ENCODE measurements at places on chromosomes 2 and 18.

GRCh38 chr18:48841381-48842258 is 109.1 kb downstream of the SMAD7 start:
- no peak for DNase-seq

DNA sequence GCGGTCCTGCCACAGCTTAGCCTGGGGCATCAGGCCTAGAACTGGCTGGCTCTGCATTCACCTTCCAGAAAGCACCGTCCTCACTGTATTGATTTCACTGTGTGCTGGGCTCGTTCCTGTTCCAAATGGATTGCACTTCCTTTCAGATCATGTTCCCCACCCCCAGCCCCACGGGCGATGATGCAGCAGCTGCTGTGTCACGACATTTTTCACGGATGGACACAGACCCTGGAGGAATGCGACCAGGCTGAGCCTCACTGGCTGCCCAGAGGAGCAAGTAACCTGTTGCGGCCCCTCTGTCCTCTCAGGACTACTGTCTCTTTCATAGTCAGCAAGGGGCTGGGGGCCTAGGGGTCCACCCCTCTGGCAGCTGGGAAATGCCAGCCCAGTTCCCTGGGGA is 50.3 kb downstream of the CAPN13 start:
- DNase-seq: no peak

GRCh38 chr2:207970147-207970825 is 55.0 kb downstream of the PLEKHM3 start:
- no peak for DNase-seq

- DNase-seq: no peak
These were observed 203.9 kb upstream of the TANK start for GRCh38 chr2:160956243-160956802.

DNA sequence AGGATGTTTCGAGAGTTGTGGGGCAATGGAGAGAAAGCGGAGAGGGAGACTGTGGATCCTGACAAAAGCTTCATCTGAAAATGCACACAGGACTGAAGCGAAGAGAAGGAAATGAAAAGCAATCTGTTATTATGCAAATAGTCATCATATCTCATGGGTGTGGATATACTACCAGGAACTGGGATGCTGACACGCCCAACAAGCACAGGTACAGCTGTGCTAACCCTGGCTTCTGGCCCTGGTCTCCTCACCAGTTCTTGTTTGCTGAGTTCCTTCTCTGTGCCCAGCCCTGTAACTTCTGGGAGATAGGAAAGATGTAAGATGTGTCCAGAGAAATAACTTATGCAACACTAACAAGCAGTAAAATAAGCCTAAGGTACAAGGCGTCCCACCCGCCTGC is 358.8 kb downstream of the CMPK2 start:
- no peak for DNase-seq

GRCh38 chr2:178386986-178387597 is 63.9 kb downstream of the PRKRA start:
- no peak for DNase-seq

DNA sequence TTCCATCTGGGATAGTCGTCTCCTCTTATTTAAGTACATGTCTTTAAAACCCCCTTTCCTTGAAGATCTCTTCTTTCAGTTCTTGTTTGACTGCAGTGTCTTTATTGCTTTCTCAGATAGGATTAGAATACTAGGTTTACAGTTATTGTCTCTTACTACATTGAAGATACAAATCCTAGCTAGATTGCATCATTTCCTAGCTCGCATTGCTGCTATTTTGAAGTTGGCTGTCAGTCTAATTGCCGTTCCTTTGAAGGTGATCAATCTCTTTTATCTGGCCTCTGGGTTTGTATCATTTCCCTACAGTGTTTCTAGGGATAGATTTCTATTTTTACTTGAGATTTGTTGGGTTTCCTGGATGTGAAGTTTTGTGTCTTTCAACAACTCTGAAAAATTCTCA is 20.9 kb downstream of the ARMC9 start:
- no peak for DNase-seq

DNA sequence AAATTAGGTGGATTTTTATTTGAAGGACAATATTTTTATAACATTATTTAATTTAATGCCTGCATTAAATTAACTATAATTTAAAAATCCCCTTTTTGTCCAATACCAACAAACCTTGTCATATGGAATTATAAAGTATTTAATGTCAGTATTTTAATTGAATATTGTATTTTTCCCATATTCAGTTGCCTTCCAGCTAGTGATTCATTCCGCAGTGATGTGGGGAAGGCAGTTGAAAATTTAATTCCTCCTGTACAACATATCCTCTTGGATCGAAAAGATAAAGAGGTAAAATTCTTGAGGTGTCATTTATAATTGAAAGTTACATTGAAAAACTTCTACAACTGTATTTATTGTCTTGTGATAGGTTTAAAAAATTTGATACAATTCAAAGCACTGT is 40.4 kb downstream of the WDR7 start:
- DNase-seq: no peak

- DNase-seq: no peak
These were observed 127.1 kb upstream of the TTC39C start for GRCh38 chr18:23887493-23887892.

DNA sequence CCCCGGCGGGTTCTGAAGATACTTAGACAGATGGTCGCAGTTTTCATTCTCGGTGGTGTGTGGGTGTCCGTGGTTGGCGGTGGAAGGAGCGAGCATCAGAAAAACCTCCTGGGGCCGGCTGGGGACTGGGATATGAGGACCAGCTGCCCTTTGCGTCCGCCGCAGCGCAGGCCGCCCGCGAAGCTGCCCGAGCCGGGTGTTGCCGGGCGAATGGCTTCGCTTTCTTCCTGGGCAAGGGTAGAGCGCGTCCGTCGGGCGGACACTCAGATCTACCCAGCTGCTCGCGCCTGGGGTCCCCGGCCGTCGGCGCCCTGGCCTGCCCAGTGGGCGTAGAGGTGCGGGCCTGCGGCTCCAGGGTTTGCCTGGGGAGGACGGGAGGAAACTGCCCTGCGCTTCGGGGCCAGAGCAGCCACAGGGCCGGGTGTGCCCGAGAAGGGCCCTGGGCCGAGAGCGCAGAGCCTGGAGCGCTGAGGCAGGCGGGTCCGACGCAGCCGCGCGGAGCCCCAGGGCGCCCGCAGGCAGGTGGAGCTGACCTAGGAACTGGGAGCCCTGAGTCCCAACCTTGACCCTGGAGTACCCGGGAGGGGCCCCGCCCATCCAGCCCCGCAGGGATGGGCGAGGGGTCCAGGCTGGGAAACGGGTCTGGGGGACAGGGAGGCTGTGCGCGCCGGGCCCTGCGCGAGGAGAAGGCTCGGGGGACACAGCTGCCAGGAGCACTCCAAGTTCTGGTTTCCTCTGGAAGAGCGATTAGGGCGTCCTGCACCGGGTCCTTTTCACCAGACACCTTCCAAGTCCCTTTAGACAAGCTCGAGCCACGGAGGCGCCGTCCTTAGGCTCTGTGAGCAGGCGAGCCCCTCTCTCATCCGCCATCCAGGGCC is 1.3 kb downstream of the TWIST2 start:
- DNase-seq: no peak

GRCh38 chr2:69405306-69405705 is 18.3 kb upstream of the GFPT1 start:
- no peak for DNase-seq

- no peak for DNase-seq
These were observed 101.9 kb downstream of the GPD2 start for GRCh38 chr2:156538083-156538504.

GRCh38 chr18:62321201-62321600 is 3.9 kb upstream of the TNFRSF11A start:
- DNase-seq: no peak

DNA sequence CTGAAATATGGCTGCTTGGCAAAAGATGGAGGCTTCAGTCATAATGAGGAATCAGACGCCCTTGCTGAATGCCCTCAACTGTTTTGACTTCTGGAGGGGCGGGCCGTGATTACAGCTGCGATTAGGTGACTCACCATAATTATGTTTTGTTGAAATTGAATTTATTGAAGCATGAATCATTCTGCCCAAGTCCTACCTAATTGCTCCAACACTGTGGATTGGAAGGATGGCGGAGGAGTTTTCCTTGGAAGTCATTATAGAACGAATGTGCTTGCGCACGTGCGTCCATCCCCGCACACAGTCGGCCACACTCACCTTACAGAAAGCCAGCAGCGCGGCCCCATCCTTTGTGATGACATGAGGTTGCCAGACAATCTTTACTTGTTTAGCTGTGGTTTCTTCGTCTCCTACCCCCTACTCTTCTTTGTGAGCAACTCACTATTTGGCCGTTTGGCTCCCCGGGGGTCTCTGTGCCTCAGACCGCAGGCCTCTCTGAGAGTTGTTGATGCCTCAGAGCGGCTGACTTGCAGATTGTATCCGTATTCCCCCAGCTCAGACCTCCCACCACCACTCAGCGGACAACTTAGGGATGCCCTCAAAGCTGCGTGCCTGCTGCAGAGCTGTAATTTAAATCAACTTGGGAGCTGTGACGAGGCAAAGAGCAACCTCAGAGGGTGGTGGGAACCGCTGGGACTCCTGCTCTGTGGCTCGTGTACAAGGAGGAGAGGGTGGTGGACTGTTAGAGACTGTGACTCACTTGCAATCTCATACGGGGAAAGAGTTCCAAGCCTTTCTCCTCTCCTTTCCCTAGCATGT is 513.4 kb downstream of the TNS1 start:
- DNase-seq: no peak

DNA sequence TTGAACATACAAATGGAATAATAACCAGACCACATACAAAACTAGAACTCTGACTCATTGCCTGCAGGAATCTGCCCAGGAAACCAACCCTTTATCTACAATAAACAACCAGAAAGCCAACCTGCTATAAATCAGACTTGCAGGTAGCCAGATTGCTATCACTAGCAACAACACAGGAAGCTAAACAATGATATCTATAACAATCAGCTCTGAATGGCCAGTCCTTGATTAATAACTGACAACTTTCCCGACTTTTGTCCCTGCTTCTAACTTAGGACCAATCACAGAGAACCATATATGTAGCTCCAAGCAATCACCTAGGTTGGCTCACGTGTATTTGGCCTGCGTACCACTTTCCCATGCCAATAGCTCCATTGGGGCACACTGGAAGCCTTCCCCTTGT is 470.8 kb downstream of the RIT2 start:
- no peak for DNase-seq

- DNase-seq: no peak
These were observed 40.0 kb downstream of the DNMT3A start for GRCh38 chr2:25301453-25302352.
